ENCODE measurements at places on chromosomes 5 and 9. TPM values are rescaled to one million over a fixed set of nuclear protein-coding genes. Genes with fewer than 3 reads are reported as not detected.

DNA sequence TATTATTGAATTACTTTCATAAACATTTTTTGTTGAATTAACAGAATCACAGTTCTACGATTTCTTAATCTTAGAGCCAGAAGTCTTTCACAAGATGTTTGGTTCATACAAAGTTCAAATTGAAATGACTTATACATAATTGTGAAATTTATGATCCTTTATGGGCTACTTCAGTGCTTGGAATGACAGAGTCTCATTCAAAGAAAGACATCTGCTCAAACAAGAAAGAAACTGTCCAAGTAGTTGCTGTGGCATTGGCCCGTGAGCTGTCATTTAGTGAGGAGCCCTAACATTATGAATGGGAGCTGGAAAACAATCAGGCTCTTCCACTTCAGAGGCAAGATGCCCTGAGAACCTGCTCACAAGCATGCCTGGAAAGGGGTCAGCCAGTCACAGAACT is 63.4 kb downstream of the AUH start:
- no peak for DNase-seq

The CDO1 gene
- total RNA-seq, result 3.3 TPM

- DNase-seq, result no peak
These were observed 200.4 kb downstream of the CACNA1B start for GRCh38 chr9:138077898-138078540.

GRCh38 chr9:9904041-9904440 is 708.8 kb downstream of the PTPRD start:
- no peak for DNase-seq

The QRFP gene
- total RNA-seq, result not detected

DNA sequence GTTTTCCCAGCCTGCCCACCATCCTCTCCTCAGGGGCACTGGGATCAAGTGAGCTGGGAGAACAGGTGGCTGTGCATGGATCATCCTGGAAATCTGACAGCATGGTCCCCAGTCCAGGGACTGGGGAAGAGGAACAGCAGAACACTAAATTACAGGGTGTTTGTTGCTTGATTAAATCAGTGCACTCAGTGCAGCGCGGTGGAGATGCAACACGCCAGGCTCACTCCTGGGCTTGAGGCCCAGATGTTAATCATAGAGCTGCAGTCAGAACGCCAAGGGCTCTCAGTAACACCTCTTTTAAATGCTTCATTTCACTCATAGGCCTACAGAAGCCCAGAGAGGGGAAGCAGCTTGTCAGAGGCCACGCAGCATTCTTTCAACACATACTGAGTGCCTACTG is 14.2 kb upstream of the LARP1 start:
- DNase-seq, result no peak

The ADGRD2 gene
- total RNA-seq, result not detected
